ENCODE measurements at places on chromosomes 2 and 18. TPM values are rescaled to one million over a fixed set of nuclear protein-coding genes. Genes with fewer than 3 reads are reported as not detected.

ARID5A gene
- total RNA-seq = 7.2 TPM

POLR1B gene
- total RNA-seq = 13.4 TPM

ZNF385B gene
- not detected for total RNA-seq

CCDC68 gene
- total RNA-seq = 8.3 TPM

GRHL1 gene
- total RNA-seq = 0.77 TPM

CLEC4F gene
- not detected for total RNA-seq

GDF7 gene
- 0.33 TPM for total RNA-seq

ACVR1C gene
- total RNA-seq = 0.83 TPM

SERPINB3 gene
- total RNA-seq = not detected

DQX1 gene
- not detected for total RNA-seq

EHD3 gene
- total RNA-seq = 30.6 TPM

POTEI gene
- not detected for total RNA-seq

SEMA4C gene
- 19.8 TPM for total RNA-seq

SMAD4 gene
- total RNA-seq = 71.5 TPM

ITPRIPL1 gene
- total RNA-seq = 4.6 TPM

SERPINB10 gene
- total RNA-seq = not detected

OTOF gene
- total RNA-seq = not detected

NAT8 gene
- not detected for total RNA-seq

CD207 gene
- total RNA-seq = not detected

ABCB11 gene
- not detected for total RNA-seq

LRRTM1 gene
- total RNA-seq = not detected

RAD51AP2 gene
- under 0.01 TPM for total RNA-seq

GALR1 gene
- total RNA-seq = not detected

EIF2B4 gene
- total RNA-seq = 28.6 TPM

DNAJC5G gene
- not detected for total RNA-seq

LOXHD1 gene
- total RNA-seq = not detected

RGPD4 gene
- not detected for total RNA-seq

ACTG2 gene
- total RNA-seq = 4.1 TPM

UGT1A4 gene
- not detected for total RNA-seq

MBOAT2 gene
- total RNA-seq = 36.0 TPM

PMAIP1 gene
- total RNA-seq = 29.8 TPM

MRO gene
- total RNA-seq = under 0.01 TPM

ZAP70 gene
- not detected for total RNA-seq

CDK15 gene
- total RNA-seq = 1.3 TPM

ANO7 gene
- total RNA-seq = 0.50 TPM

ATP6V1C2 gene
- total RNA-seq = under 0.01 TPM

VWC2L gene
- total RNA-seq = not detected

STAT4 gene
- total RNA-seq = 0.51 TPM

RGPD3 gene
- 0.17 TPM for total RNA-seq

OXER1 gene
- 0.26 TPM for total RNA-seq

NMUR1 gene
- total RNA-seq = 0.50 TPM

TTN gene
- 0.33 TPM for total RNA-seq

CCDC93 gene
- 32.0 TPM for total RNA-seq
